ENCODE measurements at places on chromosomes 13 and 19. TPM values are rescaled to one million over a fixed set of nuclear protein-coding genes. Genes with fewer than 3 reads are reported as not detected.

GRCh38 chr19:44530777-44531176, 1.3 kb upstream of the CEACAM20 start:
- no peak for DNase-seq

DNA sequence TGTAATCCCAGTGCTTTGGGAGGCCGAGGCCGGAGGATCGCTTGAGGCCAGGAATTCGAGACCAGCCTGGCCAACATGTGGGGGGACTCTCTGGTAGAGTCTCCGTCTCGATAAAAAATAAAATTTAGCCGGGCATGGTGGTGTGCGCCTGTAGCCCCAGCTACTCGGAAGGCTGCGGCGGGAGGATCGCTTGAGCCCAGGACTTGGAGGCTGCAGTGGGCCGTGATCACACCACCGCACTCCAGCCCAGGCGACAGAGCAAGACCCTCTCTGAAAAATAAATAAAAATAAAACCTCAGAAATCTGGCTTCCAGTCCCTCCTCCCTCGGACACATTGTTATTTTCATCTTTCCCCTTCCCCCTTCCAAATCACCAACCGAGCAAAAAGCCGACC, 332 bp downstream of the IRGQ start:
- DNase-seq = no peak

DNA sequence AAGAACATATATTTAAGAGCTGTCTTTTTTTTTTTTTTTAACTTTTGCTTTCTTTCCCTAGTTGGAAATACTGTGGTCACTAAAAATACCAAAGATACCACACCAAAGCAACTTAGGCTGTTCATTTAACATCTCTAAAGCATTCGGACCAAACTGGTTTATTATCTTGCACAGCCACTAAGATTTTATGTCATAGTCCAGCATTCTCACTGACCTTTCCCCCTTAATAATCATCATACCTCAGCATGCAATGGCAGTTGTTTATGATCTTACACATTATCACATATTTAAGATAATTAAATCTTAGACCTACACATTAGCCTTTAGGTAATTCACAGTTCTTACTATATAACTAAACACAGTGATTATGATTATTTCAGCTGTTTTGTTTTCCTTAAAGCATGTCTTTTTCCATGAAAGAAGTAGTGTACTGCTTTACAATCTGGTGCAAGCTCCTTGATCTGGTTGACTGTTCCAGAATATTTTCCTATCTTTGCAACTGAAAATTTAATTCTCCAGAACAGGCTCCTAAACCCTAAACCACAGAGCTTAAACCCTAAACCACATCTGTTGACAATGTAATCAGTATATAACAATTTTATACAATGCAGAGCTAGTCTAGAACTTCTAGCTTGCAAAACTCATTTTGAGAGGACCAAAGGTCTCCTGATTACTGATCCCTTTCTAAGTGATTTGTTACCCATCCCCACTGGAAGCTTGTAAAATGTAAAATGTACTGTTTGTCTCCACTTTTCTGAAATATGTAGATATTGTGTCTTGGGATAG, 74.2 kb downstream of the CDK8 start:
- no peak for DNase-seq

DNA sequence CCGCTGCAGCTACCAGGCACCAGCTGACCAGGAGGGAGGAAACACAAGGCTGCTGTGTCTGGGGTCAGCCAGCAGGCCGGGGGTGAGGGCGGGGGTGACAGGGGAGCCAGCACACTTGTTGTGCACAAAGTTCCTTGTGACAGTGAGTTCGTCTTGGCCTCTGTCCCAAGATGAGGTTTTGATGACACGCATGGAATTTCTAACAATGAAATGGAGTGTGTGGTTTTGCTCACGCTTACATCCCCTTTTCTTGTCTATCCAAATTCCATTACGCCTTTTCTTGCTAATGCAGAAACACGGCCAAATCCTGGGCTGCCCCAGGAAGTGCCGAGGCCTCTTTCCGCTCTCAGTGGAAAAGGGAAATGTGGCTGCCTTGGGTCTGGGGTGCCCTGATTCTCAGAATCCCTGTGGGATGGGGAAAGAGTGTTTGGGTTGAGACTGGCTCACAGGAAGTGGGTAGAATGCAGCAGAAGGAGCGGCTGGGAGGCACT, 73.8 kb downstream of the GADD45B start:
- DNase-seq = peak; percentile 94

- no peak for DNase-seq
Observed at GRCh38 chr19:55549500-55550320, 4.4 kb upstream of the SBK3 start.

GRCh38 chr13:19591864-19592263, 30.5 kb upstream of the TPTE2 start:
- no peak for DNase-seq

- no peak for DNase-seq
Observed at GRCh38 chr19:17076543-17076991, 990 bp downstream of the MYO9B start.

DNA sequence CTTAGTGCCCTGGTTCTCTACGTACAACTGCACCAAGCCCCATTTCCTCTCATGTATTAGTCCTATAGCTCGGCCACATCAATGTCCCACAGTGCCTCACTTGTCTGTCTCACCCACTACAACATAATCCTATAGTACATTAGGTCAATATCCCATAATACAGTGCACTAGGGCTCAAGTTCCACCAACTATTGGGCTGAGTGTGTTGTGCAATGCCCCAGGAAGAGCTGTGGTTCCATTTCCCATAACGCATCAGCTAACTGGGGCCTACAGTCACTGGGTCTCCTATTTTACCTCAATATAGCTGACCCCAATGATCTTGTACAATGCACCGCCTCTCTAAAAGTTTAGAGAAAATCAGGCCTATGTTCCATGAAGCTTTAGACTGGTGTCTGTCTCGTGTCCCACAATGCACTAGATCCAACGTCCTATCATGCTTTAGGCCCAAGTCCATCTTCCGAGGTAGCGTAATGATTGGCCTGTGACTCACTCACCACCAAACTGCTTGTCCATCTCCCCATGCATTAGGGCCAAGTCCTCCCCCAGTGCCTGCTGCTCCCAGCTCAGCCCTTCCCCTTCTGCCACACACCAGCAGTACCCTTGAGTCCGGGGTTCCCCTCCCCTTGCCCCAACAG, 21.8 kb downstream of the TSKS start:
- DNase-seq = no peak

- no peak for DNase-seq
Observed at GRCh38 chr13:112324116-112324515, 52.0 kb upstream of the SPACA7 start.

DNA sequence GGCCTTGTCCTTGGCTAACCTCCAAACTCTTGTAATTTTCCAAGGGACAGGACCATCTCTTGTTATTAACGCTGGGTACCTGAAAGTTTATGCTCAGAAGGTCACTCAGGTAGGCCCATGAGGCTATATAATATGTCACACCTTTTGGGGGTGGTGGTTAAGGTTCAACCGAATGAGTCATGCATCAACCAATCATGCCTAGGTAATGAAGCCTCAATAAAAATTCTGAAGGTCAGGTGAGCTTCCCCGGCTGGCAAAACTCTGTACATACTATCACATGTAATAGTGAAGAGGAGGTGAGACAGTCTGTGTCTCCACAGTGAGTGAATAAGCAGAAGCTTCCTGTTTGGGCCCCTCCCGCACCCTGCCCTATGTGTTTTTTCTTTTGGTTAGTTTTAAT, 424.9 kb downstream of the PCDH17 start:
- DNase-seq = no peak

DNA sequence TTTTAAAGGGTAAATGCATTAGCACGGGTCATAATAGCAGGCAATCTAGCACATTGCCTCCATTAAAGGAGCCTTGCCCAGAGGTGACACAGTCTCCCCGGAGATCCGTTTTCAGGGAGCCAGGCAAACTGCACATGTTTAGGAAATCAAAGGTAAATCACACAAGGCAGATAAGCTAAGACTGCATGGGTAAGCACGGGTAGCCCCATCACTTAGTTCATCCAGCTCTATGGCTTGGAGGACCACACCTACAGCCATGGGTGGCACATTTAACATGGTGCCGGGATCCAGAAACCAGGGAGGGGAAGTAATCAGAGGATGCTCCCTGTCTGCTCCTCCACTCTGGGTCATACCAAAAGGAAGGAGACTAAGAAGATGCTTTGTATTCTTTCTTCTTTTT, 16.8 kb downstream of the LGALS16 start:
- no peak for DNase-seq

DNA sequence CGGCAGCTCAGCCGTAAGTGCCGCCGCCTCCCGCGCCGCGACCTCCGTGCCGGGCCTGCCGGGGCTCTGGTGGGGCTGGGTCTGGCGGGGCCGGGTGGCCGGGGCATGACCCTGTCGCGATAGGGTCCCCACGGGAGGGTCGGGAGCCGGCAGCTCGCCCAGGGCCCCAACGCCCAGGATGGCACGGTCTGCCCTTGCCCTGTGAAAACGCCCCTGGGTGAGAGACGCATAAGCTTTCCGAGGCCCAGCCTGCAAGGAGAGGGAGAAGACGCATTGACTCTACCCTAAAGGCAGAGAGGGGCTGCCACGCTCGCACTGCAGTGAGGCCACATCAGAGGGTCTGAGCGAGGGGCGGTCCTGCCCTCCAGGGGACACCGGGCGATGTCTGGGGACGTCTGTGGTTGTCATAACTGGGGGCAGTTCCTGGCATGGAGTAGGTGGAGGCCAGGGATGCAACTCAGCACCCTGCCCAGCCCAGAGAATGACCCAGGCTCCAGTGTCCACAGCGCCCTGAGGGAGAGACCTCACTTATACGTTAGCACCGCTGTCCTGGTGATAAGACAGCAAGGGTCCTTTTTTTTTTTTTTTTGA, 539 bp downstream of the ZNF554 start:
- DNase-seq = no peak

GRCh38 chr19:2123682-2124387, 27.1 kb downstream of the IZUMO4 start:
- DNase-seq = no peak

GRCh38 chr19:34393031-34393430, 11.2 kb upstream of the PDCD2L start:
- DNase-seq = no peak

- no peak for DNase-seq
Observed at GRCh38 chr19:31146015-31146414, 203.2 kb downstream of the TSHZ3 start.

DNA sequence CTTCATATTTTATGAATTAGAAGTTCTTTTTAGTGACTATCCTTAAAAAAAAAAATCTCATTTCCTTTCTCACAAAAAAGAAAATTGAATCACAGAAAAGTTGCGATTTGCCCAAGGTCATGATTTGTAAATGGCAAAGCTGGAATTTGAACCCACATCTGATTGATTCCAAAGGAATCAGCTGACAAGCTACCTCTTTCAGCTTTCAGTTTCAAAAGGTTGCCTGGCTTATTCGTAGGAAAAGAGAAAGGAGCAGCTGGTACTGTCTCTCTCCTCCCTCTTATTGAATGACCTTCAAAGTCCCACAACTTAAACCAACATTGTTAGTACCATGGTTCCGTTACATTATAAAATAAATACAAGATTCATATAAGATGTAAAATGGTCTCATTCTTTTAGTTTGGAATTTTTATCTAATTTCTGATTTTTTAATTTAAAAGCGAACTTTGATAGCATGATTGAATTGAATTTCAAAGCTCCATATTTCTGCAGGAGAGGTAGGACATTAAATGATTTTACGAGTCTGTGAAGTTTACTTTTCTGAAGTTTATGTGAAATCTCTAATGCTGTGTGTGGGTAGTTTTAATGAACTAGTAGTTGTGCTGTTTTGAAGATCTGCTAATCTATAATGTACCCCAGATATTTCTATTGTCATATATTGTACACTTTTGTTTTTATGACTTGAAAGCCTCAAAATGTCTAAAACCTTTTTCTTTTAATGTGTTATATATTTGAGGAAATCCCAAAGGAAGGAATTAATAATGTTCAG, 18.5 kb upstream of the KCTD4 start:
- no peak for DNase-seq

KLC3 gene
- 73.4 TPM for total RNA-seq

PSG1 gene
- total RNA-seq = not detected

PLVAP gene
- total RNA-seq = 27.6 TPM

SLITRK1 gene
- not detected for total RNA-seq

LGALS14 gene
- total RNA-seq = not detected

F2RL3 gene
- total RNA-seq = 0.68 TPM

PEAK3 gene
- not detected for total RNA-seq

DHDH gene
- total RNA-seq = 0.59 TPM

NFKBIB gene
- 21.1 TPM for total RNA-seq

UBE2L5 gene
- not detected for total RNA-seq

Data from suprapubic skin (tissue), 4 donors.